HL-60 (cell line): ENCODE measurements at places on chromosomes 12 and 14.

GRCh38 chr14:68586896-68587751, 205.7 kb downstream of the ZFP36L1 start:
- DNase-seq, result no peak

GRCh38 chr12:102958073-102958829, 777 bp downstream of the ASCL1 start:
- DNase-seq, result no peak

DNA sequence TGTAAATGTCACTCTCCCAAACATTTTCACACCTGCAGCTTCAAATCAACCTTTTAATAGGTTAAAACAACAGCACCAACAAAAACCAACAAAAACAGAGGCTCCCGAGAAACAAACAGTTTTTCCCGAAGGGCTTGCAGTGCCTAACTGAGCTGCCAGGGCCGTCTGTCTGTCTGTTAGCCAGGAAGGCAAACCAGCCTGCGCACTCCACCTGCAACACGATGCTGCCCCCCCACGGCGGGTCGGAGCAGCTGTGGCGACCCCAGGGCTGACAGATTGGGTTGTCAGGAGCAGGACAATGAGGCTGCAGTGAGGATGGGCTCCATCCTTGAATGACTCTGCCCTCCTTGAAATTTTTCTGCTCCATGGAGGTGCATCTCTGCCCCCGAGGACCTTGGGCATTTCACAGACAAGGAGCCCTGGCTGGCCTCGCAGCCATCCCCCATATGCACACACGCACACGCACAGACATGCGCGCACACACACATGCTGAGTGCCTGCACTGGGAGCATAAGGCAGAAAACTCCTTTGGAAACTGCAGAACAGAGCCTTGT, 2.6 kb downstream of the RTL1 start:
- DNase-seq, result peak; percentile 17

DNA sequence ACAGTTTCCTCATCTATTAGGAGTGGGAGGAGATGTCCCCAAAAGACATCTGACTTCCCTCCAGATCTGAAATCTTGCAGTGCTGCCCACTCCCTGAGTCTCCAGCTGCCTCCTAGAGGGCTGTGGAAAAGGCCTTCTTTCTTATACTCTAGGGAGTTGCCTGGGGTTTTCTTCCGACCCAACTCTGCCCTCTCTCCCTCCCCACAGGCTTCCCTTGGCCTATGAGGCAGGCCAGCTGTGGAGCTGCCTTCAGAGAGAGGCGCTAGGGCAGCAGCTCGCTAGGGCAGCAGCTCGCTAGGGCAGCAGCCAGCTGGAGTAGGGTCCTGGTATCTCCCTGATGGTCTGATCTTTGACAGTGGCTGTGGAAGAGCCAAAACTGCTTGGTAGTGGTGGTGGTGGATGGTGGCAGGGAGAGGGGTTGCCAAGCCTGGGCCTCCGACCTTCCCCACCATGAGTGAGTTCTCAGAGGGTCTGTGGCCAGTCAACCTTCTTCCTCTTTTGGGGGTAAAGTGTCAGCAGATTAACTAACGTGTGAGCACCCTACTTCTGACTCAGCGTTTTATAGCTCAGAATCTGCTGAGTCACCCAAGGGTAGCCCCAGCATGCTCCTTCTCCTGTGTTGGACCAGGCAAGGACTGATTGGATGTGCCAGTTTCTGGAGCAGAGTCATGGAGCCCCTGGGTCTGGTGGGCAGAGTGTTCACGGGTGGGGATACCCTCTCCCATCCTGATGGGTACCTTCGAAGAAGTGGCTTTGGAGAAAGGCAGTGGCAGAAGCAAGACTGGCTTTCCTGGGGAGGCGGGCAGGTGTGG, 2.3 kb downstream of the SLC48A1 start:
- peak; percentile 62 for DNase-seq

GRCh38 chr14:34064349-34064748, 113.5 kb upstream of the EGLN3 start:
- no peak for DNase-seq

DNA sequence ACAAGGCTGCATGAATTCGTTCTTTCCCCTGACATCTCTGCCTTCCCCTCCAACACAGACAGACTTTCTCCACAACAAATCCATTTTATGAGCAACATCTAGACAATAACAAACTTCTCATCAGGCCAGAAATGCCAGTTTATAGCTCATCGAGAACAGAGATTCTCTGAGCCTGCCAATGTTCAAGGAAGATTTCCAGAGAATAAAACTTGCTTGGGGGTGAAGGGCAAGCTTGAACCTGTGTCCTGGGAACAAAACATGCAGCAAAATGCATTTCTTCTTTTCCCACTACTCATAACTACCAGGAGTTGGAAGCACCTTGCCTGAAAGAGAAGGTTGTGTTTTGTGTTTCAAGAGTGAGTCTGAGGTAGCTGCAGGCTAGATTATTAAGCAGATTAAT, 6.8 kb downstream of the MAP1LC3B2 start:
- DNase-seq, result no peak

- DNase-seq, result no peak
Observed at GRCh38 chr12:116631619-116632018, 72.4 kb downstream of the MAP1LC3B2 start.

- no peak for DNase-seq
Observed at GRCh38 chr12:5480938-5481303, 49.0 kb downstream of the NTF3 start.

DNA sequence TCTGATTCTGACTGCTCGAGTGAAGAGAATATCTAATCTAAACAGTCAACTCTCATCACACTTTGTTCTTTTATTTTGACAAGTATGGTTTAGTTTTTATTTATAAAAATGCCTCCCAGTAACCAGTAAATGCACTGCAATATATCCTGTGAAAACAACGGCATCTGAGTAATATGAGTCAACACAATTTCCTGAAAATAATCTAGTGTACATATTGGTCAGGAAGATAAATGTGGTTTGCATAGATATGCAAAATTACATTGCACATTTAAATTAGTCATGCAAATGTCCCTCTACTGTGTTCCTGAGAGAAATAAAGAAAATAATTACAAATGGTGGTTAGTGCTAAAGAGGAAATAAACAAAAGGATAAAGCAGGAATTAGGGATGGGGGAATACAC, 1190.7 kb upstream of the SEL1L start:
- DNase-seq, result no peak

GRCh38 chr14:23704890-23705289, 68.7 kb downstream of the DHRS2 start:
- no peak for DNase-seq

DNA sequence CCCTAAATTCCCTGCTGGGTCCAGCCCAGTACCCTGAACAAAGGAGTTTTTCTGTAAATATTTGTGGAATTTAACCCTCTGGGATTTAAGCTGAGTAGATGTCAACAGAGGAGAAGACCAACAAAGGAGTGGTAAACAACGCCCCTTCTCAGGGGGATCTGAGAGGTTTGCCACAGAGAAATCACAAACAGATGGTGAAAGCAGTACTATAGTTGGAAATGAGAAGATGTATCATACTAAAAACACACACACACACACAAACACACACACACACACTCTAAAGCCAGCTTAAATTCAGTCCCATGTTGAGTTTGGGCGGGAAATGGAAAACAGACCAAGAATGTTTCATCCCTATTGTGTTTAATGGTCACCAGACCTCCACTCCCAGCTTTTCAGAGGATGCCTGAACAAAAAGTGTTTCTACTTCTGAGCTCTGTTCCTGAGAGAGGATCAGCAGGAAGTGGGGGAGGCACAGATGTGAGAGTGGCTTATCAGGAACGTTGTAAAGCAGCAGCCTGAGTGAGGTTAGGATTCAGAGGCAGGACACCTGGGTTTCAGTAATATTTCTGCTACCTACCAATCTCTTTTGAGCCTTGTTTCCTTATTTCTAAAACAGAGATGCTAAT, 3.2 kb downstream of the BIN2 start:
- DNase-seq, result peak; percentile 56

GRCh38 chr12:104494137-104494792, 37.5 kb downstream of the CHST11 start:
- DNase-seq, result no peak

- DNase-seq, result no peak
Observed at GRCh38 chr12:28776913-28777422, 372.1 kb upstream of the FAR2 start.

- DNase-seq, result no peak
Observed at GRCh38 chr14:38662781-38663180, 406.9 kb upstream of the CLEC14A start.

GRCh38 chr14:91383439-91383838, 34.2 kb downstream of the CCDC88C start:
- no peak for DNase-seq

DNA sequence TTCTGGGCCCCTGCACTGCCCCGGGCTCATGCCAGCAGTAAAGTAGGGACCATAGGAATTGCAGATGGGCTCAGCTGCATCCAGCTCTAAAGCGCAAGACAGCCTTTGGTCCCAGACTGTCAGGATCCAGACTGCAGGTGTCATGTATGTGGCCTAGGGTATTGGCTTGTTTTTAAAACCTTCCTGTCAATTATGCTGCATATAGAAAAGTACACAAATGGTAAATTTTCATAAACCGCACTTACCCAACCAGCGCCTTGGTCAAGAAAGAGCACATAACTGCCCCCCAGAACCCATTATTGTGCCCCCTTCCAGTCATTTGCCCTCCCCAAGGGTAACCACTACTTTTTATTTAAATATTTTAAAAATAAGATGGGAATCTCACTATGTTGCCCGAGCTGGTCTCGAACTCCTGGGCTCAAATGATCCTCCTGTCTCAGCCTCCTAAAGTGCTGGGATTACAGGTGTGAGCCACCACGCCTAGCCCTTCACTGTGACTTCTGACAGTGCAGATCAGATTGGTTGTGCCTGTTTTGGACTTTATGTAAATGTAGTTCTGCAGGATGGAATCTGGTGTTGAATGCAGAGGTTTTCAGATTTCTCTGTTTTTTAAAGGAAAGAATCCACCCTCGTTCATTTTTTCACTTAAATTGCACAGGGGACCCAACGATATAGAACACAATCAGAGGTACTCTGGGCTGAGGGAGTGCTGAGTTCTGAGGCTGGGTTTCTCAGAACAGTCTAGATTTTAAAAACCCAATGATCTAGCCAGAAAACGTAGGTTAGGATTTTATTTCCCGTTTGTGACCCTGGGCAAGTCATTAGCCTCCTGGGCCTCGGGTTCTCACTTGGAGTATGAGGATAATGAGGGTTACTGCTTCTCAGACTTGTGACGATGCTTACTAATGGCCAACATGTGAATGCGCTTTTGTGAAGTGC, 6.7 kb downstream of the NR4A1 start:
- no peak for DNase-seq

DNA sequence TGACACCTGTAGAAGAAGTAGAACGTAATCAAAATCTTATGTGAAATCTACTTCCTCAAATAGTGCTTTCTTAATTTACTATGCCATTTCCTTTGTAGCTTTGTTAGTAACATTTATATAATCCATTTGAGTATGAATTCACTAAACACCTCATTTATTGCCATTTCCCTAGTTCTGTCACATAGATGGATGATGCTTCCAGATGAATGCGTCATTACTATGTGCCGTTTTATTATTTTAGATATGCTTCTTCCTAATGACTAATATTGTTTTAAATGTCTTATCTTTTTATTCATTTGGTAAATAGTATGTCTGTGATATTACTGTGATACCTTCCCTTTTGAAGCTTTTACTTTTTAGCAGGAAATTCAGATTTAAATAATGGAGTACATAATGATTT, 14.4 kb downstream of the FRMD6 start:
- no peak for DNase-seq

- no peak for DNase-seq
Observed at GRCh38 chr14:52078095-52078531, 9.3 kb upstream of the NID2 start.

GRCh38 chr12:67045650-67046049, 223.5 kb upstream of the CAND1 start:
- no peak for DNase-seq

DNA sequence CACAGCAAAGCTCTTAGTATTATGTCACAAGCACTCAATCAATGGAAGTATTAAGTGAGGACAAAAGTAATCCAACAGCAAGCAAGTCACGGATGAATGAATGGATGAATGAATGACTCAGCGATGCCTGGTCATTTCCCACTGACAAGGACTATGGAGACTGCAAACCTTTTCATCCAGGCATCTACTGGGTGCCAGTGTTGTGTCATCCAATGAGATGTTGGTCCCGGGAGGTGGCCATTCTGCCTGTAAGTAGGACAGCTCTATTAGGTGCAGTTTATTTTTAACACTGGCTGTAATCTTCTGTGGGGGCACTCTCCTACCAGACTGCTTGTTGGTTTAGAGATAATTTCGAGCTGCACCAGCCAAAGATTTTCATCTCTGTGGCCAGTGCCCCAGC, 39.4 kb downstream of the STAB2 start:
- DNase-seq, result no peak

GRCh38 chr12:100445081-100445481, 28.6 kb upstream of the NR1H4 start:
- no peak for DNase-seq

DNA sequence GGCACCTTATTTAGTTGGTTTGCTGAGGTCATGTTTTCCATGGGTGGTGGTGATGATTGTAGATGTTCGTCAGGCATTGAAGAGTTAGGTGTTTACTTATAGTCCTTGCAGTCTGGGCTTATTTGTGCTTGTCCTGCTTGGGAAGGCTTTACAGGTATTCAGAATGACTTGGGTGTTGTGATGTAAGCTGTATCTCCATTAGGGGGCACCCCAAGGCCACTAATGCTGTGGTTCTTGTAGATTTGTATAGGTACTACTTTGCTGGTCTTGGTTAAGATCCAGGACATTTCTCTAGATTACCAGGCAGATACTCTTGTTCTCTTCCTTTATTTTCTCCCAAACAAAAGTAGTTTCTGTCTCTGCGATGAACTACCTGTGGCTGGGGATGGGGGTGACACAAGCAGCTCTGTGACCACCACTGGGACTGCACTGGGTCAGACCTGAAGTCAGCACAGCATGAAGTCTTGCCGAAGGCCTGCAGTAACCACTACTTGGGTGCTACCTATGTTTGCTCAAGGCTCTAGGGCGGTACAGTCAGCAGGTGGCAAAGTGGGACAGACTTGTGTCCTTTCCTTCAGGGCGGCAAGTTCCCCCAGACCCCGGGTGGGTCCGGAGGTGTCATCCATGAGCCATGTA, 35.8 kb upstream of the FBXO33 start:
- DNase-seq, result no peak

GRCh38 chr12:31860401-31860800, 98.8 kb upstream of the RESF1 start:
- no peak for DNase-seq

DNA sequence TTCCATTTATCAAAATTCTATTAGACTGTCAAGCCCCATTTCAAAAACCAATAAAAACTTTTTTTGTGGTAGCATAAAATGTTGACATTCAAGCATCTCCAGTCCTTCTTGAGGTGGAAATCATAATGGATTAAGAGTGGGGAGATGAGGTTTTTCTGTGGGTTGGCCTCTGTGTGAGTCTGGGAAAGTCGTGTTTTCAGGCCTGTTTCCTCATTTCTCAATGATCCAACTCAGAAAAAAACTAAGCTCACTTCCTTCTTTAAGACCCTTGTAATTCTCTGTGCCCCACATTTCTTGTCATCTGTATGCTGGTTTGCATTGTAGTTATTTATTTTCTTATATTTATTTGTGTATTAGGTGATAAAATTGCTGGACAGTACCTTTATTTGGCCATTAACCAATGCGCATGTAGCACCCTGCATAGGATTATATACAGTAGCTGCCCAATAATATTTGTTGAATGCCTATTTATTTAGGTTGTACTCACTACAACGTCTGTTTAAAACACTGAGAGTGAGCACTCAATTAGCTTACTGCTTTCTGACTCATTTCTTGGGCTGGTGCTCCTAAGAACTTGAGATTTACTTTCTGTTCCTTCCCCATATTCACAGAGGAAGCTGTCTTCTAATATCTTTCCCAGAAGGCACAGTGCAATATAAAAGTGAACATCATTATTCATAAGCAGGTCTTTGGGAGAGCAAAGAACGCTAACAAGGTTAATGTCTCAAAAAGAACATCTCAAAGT, 121.9 kb downstream of the DNAI7 start:
- peak; percentile 5 for DNase-seq
